ENCODE measurements at places on chromosomes 6 and 20. TPM values are rescaled to one million over a fixed set of nuclear protein-coding genes. Genes with fewer than 3 reads are reported as not detected.

Gene PGC
- total RNA-seq = not detected

Gene LY6G5B
- 3.2 TPM for total RNA-seq

Gene MYT1
- total RNA-seq = not detected

Gene TCF21
- total RNA-seq = 1.3 TPM

Gene PTCHD4
- total RNA-seq = 4.2 TPM

Gene DTNBP1
- 2.2 TPM for total RNA-seq

Gene BRPF3
- total RNA-seq = 19.3 TPM

Gene CLPSL2
- not detected for total RNA-seq

Gene MOXD1
- total RNA-seq = 15.1 TPM

Gene VSX1
- not detected for total RNA-seq

Gene MRS2
- total RNA-seq = 25.1 TPM

Gene OOEP
- total RNA-seq = under 0.01 TPM

Gene SLC12A5
- total RNA-seq = under 0.01 TPM

Gene ANGPT4
- total RNA-seq = not detected

Measured in fibroblast of villous mesenchyme (primary cell).